ENCODE measurements at places on chromosomes 5 and 9. TPM values are rescaled to one million over a fixed set of nuclear protein-coding genes. Genes with fewer than 3 reads are reported as not detected.

DNA sequence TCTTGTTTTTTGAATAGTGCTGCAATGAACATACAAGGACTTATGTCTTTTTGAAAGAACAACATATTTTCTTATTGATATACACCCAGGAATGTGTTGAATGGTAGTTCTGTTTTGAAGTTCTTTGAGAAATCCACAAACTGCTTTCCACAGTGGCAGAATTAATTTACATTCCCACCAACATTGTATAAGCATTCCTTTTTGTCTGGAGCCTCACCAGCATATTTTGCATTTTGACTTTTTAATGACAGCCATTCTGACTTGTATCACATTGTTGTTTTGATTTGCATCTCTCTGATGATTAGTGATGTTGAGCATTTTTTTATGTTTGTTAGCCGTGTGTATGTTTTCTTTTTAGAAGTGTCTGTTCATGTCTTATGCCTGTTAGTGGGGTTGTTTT lies 524.9 kb downstream of the SEMA5A start:
- no peak for DNase-seq

Gene TMEM215
- not detected for total RNA-seq

Gene PHYHD1
- 6.9 TPM for total RNA-seq

GRCh38 chr5:17114715-17115599 lies 102.5 kb upstream of the BASP1 start:
- DNase-seq, result no peak

DNA sequence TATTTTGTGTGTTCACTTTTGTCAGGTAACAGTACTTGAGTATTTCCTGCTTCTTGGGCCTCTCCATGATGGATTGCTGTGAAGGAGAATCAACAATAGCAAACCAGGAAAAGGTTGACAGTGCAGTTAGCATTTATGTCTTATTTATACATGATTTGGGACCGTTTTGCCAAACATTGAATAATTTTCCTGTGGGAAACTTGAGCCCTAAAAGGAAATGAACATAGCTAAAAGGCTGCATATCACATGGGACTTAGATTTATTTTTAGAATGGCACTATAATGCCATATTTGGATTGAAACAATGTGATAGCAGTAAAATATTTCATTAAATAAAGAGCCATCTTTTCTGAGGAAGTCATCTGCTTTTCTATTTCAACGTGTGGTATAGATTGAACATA lies 15.3 kb downstream of the GPR21 start:
- DNase-seq, result no peak

DNA sequence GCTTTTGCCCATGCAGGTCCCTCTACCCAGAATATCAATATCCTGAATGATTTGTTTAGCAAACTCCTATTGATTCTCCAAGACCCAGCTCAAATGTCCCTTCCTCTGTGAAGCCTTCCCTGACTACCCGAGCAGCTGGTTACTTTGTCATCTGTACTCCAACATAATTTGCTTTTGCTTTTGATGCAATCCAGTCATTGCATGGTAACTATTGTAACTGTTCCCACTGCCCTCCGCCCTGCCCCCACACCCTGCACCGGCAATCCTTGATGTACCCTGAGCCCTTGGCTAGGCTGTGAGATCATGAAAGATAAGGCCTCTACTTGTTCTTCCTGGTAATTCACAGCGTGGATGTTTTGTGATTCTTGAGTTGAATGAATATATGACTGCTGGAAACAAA lies 119.9 kb upstream of the BOD1 start:
- no peak for DNase-seq

GRCh38 chr5:2574155-2574554 lies 177.3 kb downstream of the IRX2 start:
- DNase-seq, result no peak

DNA sequence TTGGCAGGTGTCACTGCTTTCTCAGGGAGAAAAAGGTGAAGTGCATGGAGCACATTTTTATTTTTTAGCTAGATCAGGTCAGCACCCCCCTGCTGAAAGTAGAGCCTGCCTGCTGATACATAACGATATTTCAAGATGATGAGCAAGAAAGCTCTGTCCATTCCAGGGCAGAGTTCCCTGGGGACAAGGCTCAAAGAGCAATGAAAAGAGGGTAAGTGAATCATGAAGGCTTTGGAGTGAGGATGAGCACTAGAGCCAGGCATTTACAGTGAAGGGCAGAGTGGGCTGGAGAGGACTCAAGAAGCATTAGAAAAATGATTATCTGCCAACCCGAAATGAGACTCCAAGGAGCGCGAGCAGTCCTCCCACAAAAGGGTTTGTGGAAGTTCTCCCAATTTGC lies 345.7 kb downstream of the TLE4 start:
- no peak for DNase-seq

Gene F12
- not detected for total RNA-seq

DNA sequence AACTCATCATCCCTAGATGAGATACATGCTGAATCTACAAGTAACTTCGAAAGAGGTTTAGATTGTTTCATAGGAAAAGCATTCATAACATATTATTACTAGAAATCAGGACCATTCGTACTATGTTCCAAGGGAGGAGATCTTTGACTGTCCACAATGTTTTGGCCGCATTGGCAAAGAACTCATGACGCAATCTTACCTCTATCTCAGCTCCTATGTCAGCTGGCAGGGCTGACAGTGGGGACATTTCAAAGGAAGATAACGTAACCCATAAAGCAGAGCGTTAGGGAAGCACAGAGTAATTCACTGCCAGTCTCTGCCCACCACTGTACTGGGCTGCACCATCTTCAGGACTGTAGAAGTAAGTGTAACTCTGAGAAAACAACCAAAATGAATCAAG lies 69.7 kb downstream of the EFNA5 start:
- no peak for DNase-seq

All from naive thymus-derived CD8-positive, alpha-beta T cell (primary cell).